ENCODE measurements at places on chromosomes 13 and 19.

DNA sequence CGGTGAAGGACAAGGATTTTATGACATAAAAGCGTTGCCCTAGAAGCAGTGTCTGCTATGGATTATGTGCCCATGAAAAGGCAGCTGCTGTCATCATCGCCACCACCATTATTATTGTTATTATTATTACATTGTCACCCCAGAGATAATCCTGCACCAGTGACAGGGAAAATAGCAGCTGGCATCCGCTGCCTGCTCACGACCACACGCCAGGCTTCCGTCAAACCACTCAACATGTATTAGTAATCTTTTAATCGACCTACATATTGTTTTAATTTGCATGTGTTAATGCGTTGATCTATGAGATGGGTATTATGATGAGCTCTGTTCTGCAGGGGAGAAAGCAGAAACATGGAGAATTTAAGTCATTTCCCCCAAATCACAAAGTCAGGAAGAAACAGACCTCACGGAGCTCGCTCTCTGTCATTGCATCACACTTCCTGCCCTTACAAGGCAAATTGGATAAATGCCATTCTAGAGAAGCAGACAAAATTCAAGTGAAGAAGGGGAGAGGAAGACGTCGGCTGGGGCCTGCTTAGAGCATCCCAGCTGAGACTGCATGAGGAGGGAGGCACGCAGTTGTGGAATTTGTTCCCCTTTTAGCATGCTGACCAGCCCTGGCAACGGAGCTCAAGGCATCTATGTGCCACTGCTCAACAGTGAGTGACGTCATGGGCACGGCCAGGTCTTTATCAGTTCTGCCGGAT is at the start of gene FFAR3:
TSS of gene FFAR3 (plus strand) at position 594 of the 707 bp plus-strand sequence. CDS start 431 bp downstream, outside the sequence.
- no peak for DNase-seq

DNA sequence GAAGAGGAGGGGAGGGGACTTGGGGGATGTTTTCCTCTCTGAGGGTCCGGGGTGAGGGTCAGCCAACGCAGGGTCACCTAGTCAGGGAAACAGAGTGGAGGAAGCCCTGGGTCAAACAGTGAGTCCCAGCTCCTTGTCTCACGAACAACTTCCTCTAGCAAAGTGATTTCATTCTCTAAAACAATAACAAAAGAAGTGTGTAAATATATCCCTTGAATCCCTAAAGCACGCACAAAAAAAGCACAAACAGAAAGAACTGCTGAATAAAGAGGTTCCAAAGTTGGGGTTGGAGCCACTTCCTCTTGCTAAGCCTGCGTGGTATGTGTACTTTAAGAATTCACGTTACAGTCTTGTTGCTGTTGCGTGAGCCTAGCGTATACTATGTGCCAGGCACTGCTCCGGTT is 1.5 kb upstream of the C5AR2 start:
- no peak for DNase-seq

DNA sequence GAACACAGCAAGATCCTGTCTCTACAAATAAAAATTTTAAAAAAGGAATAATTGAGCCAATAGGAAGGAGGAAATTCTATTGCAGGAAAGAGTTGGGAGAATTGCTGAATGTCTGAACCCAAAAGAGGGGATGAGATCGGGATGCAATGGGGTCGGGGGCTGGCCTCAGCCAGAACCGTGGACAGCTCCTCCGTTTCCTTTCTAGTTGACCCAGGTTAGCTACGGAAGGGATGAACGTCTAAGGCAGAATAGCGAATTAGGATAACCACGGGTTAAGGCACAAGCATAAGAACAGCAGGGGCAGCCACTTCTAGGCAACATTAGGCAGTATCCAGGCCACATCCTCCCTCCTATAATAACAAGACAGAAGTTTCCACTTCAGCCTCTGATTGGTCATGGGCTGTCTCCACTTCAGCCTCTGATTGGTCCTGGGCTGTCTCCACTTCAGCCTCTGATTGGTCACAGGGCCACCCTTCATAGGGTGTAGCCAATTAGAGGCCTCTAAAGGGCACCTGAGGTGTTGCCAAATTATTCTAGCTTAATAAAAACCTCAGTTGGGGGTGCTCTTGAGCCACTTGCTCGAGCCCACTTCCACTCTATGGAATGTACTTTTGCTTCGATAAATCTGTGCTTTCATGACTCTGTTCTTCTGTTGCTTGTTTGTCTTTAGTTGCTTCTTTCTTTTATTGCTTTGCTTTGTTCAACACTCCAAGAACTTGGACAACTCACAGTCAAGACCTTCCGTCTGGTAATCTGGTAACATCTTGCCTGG is 24.9 kb upstream of the TPM4 start:
- DNase-seq, result no peak

GRCh38 chr19:47305309-47305751 is 4.3 kb upstream of the C5AR1 start:
- DNase-seq, result peak; percentile 88

DNA sequence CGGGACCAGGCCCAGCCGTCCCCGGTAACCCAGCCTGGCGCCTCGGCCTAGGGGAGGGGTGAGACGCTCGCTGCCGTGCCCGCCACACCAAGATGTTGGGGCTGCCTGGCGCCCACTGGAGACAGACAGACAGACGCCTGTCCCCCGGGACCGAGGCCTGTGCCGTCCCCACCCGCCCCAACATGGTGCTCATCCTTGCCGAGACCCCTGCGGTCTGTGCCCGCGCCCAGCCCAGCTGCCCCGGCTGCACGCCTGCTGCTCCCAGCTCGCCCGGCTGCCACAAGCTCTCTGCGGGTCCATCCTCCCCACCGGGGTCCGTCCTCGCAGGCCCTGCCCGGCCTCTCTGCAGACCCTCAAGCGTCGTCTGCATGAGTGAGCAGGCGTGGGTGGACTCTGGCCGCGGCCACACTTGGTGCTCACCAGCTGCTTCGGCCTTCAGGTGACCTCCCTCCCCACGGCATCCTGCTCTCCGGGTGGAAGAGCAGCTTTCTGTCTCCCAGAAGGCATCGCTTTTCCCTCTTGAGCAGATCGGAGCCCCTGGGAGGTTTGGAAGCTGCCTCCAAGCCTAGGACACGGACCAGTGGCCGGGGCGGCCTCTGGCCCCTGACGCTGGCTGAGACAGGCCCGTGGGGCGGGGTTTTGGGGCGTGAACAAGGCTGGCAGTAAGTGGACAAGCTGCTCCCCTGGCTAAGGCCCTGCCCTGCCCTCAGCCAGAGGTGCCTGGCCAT is 6.7 kb upstream of the TMPRSS9 start:
- no peak for DNase-seq

GRCh38 chr13:96481482-96481881 is 391.6 kb downstream of the HS6ST3 start:
- no peak for DNase-seq

GRCh38 chr13:42424182-42424581 is 149.8 kb upstream of the TNFSF11 start:
- no peak for DNase-seq

DNA sequence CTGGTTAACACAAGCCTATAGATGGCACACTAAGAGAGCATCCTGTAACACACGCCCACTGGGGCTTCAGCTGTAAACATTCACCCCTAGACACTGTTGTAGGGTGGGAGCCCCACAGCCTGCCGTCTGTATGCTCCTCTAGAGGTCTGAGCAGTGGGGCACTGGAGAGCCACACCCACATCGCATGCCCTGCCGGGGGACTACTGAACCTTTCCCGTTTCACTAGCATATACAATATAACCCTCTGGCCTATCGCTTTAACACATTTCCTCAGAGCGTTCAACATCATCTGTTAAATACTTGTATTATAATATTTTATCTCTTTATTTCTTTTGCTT is 73.4 kb downstream of the PCDH9 start:
- DNase-seq, result peak; percentile 11

- no peak for DNase-seq
These were observed 2237.8 kb downstream of the PCDH9 start for GRCh38 chr13:64992314-64992713.
